Activated CD4-positive, alpha-beta T cell treated with anti-CD3 and anti-CD28 coated beads for 4 hours (primary cell): ENCODE measurements at places on chromosomes 11 and 22.

- DNase-seq: no peak
Observed at GRCh38 chr11:121132211-121132976, 31.4 kb downstream of the TECTA start.

DNA sequence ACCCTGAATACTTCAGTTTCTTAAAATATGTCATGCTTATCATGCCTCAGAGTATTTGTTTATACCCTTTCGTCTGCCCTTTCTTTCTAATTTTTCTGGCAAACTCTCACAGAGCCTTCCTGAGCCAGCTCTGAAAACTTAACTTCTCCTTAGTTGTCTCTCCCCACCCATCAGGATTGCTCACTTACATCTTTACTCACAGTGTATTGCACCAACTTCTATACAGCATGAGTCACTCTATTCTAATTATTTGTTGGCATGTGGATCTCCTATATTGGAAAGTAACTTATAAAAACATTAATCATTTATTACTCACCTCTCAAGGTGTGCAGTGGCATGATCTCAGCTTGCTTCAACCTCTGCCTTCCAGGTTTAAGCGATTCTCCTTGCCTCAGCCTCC, 114.9 kb downstream of the FANCF start:
- DNase-seq: no peak

DNA sequence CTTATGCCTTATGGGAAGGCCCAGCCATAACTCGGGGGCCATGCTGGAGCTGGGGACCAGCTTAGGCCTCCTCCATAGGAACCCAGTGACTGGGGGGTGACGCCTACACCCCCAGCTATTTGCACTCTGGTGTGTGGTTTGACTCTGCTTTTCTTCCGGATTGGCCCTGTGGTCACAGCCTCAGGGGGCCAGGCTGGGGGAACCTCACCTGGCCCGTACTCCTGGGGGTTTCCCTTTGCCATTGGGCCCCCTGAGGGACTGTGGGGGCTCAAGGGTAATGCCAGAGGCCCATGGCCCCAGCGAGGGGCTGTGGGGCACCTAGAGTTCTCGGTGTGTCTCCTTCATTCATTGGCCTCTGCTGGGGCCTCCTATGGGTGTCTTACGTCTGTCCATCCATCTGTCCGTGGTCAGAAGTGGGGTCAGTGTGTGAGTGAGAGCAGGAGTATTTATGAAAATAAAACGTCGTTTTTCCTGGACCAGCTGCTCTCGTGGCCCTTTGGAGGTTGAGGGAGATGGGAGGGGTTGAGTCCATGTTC, 6.3 kb upstream of the SH3BP1 start:
- DNase-seq: no peak

GRCh38 chr22:48757581-48757980, 1070.1 kb downstream of the BRD1 start:
- no peak for DNase-seq

GRCh38 chr11:132022733-132023478, 652.5 kb downstream of the NTM start:
- no peak for DNase-seq

DNA sequence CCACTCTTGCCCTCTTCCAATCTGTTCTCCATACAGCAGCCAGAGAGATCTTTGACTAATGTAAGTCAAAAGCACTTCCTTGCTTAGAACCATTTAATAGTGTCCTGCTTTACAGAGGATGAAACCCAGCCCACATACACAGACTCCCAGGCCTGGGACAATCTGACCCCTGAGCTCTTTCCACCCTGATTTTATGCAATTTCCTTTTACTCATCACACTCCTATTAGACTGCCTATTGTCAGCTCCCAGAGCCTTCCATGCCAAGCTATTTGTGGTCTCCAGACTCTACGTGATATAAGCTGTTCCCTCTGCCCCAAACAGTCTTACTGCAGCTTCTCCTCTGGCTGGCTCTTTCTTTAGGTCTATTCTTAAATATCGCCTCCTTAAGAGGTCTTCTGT, 28.1 kb downstream of the ME3 start:
- no peak for DNase-seq

DNA sequence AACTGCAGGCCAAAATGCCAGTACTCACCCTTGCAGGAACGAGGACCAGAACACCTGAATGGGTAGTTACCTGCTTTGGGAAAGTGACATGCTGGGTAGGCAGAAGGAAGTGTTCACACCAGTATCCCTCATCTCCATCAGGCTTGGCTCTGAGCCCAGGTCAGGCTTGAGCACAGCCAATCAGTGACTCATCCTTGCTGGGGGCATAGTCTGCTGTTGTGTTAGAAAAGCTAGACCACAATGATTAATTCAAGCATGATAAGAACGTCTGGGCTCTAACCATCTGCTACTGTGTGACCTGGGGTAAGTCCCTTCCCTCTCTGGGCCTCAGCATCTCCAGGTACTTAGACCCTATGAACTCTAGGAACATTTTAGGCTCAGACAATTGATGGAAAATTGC, 450.4 kb downstream of the MIAT start:
- DNase-seq: no peak

DNA sequence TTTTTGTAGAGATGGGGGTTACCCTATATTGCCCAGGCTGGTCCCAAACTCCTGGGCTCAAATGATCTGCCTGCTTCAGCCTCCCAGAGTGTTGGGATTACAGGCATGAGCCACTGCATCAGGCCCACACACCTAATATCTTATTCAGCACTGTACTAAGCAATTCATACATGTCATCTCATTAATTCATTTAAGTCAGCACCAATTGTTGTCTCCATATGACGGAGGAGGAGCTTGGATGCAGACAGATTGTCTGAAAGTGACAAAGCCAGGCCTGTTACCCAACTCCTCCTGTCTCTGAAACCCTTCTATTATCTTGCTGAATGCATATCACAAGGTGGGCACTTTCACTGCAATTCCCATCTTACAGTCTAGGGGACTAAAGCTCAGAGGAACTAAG, 57.5 kb upstream of the ALX4 start:
- DNase-seq: no peak

GRCh38 chr11:113685654-113686359, 20.3 kb downstream of the TMPRSS5 start:
- DNase-seq: no peak

- DNase-seq: no peak
Observed at GRCh38 chr11:55357560-55358184, 10.1 kb upstream of the OR4A15 start.

GRCh38 chr11:64229090-64229743, 1.1 kb upstream of the DNAJC4 start:
- DNase-seq: no peak

GRCh38 chr11:21888814-21889213, 304.1 kb upstream of the ANO5 start:
- DNase-seq: no peak

- no peak for DNase-seq
Observed at GRCh38 chr11:47672283-47672730, 29.9 kb upstream of the MTCH2 start.

- DNase-seq: no peak
Observed at GRCh38 chr22:19770349-19771220, 10.0 kb downstream of the TBX1 start.

GRCh38 chr11:76207642-76208401, 1.5 kb upstream of the WNT11 start:
- DNase-seq: peak; percentile 63

DNA sequence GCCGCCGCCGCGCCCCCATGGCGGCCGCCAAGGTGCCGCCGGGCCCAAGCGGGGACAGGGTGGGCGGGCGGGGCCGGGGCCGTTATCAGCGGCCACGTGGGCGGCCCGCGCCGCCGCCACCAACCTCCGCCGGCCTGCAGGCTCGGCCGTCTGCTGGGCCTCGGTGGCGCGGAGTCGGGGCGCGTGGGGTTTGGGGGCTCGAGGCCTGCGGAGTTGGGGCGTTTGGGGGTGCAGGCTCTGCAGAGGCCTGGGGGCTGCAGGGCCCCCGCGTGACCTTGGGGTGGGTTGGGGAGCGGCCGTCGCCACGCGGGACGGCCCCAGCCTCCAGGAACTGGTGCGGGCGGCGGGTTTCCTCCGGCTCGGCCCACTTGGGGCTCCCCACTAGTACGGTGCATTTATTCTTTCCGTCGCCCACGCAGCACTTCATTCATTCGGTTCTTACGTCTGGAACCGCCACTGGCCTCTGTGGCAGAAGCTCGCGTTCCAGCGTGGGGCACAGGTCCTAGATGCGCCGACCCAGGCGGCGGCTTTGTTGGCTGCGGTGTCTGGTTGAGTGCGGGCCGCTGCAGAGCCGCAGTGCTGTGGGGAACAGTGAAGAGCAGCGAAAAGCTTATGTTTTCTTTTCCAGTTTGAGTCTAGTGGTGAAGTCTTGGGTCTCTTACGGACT, 740 bp upstream of the TRMT2A start:
- DNase-seq: peak; percentile 85

DNA sequence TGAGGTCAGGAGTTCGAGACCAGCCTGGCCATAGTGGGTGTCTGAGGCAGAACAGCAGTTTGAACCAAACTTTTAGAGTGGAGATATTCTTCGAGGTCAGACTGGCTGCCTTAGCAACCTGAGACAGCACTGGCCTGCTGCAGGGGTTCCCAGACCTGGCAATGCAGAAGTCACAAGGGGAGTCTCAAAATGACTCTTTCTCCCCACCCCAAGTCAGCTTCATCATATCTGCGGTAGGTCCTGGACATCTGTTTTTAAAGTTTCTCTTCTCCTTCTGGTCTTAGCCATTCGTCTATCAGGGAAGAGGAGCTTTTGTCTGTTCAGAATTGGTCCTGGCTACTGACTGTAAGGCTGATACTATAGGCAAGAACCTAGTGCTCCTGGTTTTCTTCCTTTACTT, 14.5 kb upstream of the CLMP start:
- no peak for DNase-seq

- no peak for DNase-seq
Observed at GRCh38 chr11:109033627-109034338, 368.9 kb downstream of the DDX10 start.

- no peak for DNase-seq
Observed at GRCh38 chr22:45329530-45329936, 19.8 kb downstream of the FAM118A start.

GRCh38 chr11:87602776-87603175, 565.0 kb downstream of the TMEM135 start:
- DNase-seq: no peak

DNA sequence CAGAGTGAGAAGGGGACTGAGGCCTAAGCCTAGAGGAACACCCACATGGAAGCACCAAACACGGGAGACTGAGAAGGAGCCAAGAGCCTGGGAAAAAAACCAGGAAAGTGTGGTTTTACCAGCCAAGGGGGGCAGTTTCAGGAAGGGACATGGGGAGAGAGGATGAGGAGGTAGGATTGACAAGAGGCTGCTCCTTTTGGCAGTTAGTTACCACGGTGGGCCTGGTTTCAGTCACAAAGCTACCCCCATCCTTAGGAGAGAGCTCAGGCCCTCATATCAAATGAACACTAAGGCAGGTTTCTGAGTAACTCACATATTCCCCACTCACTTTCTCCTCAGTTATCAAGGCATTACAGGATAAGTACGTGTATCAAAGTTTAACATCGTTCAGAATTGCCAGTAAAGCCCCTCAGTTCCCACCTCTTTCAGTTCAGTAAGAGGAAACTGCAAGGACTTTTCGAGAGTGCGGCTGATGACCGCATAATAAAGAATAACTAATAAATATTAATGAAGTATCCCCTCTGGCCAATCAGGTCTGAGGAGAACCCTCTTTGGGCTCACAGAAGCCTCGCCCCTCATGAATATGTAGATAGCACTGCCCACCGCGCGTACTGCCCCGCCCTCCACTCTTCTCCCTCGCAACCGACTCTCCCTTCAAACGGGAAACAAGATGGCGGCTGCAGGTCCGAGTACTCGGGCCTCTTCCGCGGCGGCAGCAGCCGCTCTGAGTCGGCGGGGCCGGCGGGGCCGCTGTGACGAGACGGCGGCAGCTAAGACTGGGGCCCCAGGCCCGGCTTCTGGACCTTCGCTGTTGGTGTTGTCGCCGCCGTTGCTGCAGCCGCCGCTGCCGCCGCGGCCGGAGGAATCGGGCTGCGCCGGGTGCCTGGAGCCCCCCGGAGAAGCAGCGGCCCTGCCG, at the start of gene RNF169:
Gene RNF169 (plus strand): TSS at position 639 of the 916 bp plus-strand sequence. CDS start 32 bp downstream, at position 671.
- DNase-seq: peak; percentile 86

DNA sequence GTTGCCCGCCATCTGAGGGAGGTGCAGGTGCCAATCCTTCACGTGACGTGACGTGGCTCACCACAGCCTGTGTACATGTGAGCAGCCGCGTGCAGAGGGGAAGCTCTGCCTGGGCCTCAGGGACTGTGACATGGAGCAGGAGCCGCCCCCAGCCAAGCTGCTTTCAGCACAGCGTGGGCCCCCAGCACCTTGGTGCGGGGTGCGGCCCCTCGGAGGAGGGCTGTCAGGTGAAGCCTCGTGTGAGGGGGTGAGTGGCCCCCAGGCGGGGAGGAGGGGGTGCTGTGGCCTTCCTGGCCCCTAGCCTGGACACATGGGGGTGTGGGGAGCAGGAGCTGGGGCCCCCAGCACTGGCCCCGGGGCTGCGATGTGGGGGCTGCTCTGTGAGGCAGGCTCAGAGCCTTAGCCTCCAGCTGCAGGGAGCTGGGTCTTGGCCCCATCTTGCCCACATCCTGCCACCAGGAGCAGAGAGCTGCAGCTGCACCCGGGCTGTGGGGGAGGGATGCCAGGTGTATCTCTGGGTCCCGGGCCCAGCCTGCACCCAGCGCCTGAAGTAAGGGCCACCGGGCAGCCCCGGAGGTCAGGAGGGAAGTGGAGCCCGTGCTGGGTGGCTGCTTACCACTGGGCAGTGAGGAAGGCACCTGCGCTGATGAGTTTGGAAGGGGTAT, at the start of gene ADORA2A:
Gene ADORA2A (plus strand): TSS at position 100 of the 665 bp plus-strand sequence. CDS start 5,806 bp downstream, outside the sequence.
- peak; percentile 86 for DNase-seq

DNA sequence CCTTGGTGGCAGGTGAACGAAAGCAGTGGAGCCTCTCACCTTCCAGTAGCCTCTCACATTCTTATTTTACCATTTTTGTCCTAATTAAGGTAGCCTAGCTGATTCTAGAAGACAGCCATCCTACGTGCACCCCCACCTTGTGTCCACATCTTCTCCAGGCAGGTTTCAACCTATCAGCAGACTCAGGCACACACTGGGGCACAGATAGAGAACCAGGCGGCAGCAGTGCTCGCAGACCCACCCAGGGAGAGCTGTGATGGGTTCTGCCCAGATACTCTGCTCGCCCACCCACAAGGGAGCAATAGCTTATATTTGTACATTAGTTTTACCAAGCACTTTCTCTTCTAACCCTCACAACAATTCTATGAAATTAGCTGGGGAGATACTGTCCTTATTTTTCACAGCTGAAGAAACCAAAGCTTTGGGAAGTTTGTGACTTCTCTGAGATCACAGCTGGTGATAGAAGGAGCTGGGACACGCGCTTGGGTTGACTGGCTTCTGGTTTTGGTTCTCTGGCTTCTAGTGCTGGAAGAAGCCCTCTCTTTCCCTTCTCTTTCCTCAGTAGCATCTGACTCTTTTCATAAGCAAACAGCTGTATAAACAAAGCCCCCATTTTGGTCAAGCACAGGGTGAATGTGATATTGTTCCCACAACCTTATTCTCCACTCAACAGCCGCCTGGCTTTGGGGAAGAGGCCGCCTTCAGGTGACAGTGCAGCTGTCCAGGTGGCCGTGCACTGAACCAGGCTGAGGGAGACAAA, 36.9 kb downstream of the PPP2R1B start:
- DNase-seq: no peak

DNA sequence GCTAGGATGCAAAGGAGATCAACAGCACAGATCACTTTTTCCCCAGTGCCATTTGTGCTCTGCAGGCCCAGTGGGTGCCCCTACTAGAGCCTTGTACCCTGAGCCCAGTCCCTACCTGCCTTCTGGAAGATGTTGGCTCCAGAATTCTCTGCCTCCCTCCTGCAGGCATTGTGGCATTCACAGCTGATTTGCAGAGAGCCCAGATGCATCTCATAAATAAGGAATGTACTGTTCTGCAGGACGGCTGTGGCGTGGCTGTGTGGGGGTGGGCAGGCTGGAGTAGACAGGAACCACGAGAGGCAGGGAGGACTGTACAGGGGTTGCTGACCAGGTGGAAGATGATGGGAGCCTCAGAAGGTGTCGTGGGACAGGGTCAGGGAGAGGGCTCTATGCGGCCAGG, 11.2 kb upstream of the MIAT start:
- no peak for DNase-seq
